ENCODE measurements at places on chromosomes 6 and 20. TPM values are rescaled to one million over a fixed set of nuclear protein-coding genes. Genes with fewer than 3 reads are reported as not detected.

GRCh38 chr6:81751388-81752083 lies 945 bp downstream of the TENT5A start:
- H3K4me1 ChIP-seq: peaks cover 44% of the 10 kb centered on the region
- peaks cover 48% of the 10 kb centered on the region for H3K36me3 ChIP-seq

DNA sequence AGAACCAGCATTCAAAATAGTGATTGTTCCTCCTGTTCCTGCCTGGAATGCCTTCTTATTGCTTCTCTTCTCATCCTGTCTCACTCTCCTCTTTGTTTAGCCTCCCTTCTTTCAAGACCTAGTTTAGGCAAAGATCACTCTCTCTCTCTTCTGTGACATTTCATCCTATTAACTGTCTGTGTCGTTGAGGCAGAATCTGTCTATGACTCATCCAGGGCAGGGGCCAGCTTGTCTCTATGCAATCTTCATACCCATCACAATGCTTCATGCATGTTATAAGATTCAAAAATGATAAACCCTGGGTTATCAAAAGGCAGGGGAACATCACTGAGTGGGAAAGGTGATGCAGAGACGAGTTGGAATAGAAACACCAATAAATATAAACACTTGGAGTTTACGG lies 32.2 kb upstream of the FOXA2 start:
- H3K27ac ChIP-seq: no peak overlapping the region
- H3K4me3 ChIP-seq: no peak overlapping the region
- H3K4me1 ChIP-seq: no peaks in the 10 kb centered on the region
- no peak for DNase-seq
- H3K27me3 ChIP-seq: peaks cover 3% of the 10 kb centered on the region

DNA sequence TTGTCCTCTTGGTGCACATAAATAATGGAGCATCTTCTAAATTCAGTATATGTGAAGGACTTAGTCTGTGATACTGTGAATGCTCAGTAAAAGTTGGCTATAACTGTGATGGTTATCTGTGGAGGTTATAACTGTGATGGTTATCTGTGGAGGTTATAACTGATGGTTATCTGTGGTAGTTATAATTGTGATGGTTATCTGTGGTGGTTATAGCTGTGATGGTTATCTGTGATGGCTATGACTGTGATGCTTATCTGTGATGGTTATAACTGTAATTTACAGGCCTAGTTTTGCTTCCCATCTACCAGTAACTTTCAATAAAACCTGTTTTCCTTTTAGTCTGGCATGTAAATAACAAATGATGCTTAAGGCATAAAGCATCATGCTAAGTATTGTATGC lies 16.5 kb downstream of the PTK7 start:
- peaks cover 78% of the 10 kb centered on the region for H3K4me1 ChIP-seq
- H3K4me3 ChIP-seq: peak overlapping the region; percentile 80
- peaks cover 5% of the 10 kb centered on the region for H3K36me3 ChIP-seq
- no peak for DNase-seq

- H3K27ac ChIP-seq: no peak overlapping the region
- no peak overlapping the region for H3K4me3 ChIP-seq
- no peaks in the 10 kb centered on the region for H3K4me1 ChIP-seq
- no peaks in the 10 kb centered on the region for H3K27me3 ChIP-seq
Observed at GRCh38 chr6:41561931-41562911, 16.0 kb downstream of the FOXP4 start.

DNA sequence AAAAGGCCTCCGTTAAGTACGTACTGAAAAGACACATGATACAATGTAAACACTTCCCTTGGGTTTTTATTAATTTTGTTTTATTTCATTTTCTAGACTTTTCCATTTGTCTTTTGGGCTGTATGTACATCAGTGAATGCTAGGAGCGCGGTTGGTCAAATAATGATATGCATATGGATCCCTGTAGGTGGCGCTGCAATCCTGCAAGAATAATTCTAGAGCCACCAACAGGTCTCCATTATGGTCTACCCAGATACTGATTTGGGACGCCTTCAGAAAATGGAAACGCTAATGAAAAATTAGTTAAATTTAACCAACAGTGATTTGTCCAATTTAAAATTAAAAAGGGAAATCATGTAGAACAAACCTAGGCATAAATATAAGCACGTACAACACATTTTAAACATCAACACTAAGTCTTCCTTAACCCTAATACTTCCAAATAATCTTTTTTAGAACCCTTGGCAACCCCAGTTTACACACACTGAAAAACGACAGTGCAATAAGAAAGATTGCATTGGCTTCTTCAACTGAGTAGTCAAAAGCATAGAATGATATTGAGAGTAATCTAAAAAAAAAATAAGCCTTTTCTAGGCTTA lies 433.5 kb downstream of the RFPL4B start:
- peaks cover 24% of the 10 kb centered on the region for H3K4me1 ChIP-seq
- 0 out of 2 replicates have a peak overlapping the region, but pooled peaks have one; percentile 33 for H3K27ac ChIP-seq
- no peak overlapping the region for H3K4me3 ChIP-seq
- no peaks in the 10 kb centered on the region for H3K27me3 ChIP-seq

GRCh38 chr6:158324136-158324535 lies 11.9 kb downstream of the TULP4 start:
- no peaks in the 10 kb centered on the region for H3K27me3 ChIP-seq
- peak overlapping the region; percentile 15 for H3K27ac ChIP-seq
- H3K36me3 ChIP-seq: peaks cover 9% of the 10 kb centered on the region
- peaks cover 57% of the 10 kb centered on the region for H3K4me1 ChIP-seq

DNA sequence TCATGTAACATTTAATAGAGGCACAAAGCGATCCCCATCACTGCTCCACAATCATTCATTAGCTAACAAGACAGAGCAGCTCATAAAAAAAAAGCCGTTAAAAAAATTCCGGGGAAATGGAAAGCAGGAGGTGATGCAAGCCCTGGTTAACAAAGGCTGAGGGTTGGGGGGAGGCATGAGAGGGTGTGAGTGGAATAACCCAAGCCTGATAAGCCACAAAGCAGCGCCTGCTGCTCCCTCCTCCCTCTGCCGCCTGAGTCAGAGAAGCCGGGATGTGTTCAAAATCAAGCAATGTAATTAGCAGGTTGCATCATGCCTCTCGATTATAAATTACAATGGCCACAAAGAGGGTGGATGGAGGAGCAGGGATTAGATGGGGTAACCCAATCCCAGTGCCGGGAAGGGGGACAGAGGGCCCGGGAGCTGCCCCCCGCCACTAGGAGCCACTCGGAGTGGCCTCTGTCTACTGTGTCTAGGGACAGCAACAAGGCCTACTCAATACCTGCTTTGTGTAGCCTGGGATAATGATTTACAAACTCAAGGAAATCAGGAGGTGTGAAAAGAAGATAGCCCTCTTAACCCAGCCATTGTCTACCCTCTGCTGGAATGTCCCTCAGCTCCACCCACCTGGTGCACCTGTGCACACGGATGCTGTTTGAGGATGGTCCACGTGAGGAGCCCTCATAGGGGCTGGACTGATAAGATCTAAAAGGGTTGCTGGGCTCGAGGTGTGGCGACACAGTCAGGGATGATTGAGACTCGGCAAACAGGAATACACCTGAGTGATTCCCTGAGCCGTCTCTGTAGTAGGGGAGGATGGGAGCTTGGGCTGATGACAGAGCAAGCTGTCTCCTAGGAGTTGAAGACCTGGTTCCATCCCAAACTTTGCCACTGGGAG lies 156.9 kb downstream of the VEGFA start:
- peaks cover 2% of the 10 kb centered on the region for H3K27me3 ChIP-seq
- H3K4me1 ChIP-seq: peaks cover 35% of the 10 kb centered on the region
- no peak overlapping the region for H3K4me3 ChIP-seq
- DNase-seq: peak; percentile 69
- no peaks in the 10 kb centered on the region for H3K36me3 ChIP-seq

GRCh38 chr6:75202676-75203131 lies 3.1 kb downstream of the COL12A1 start:
- peaks cover 69% of the 10 kb centered on the region for H3K4me1 ChIP-seq
- H3K27me3 ChIP-seq: peaks cover 14% of the 10 kb centered on the region
- H3K27ac ChIP-seq: peak overlapping the region; percentile 98
- H3K36me3 ChIP-seq: peaks cover 44% of the 10 kb centered on the region
- no peak for DNase-seq

Gene RIMS4
- total RNA-seq: not detected

Gene MAFB
- not detected for total RNA-seq

Gene PI16
- not detected for total RNA-seq

Data from HFFc6 (cell line).